Pericardium fibroblast (primary cell): ENCODE measurements at places on chromosomes 7 and 10. TPM values are rescaled to one million over a fixed set of nuclear protein-coding genes. Genes with fewer than 3 reads are reported as not detected.

The PITRM1 gene
- 44.6 and 55.2 TPM in 2 replicates for total RNA-seq

The NPSR1 gene
- not detected in 2 replicates for total RNA-seq

The SPDYE2B gene
- total RNA-seq: not detected in 2 replicates

The PDZD7 gene
- 0.35 and 1.4 TPM in 2 replicates for total RNA-seq

The PON2 gene
- 39.3 and 99.9 TPM in 2 replicates for total RNA-seq

The PTPN12 gene
- total RNA-seq: 17.7 and 25.7 TPM in 2 replicates

The SEMA3D gene
- 4.7 and 12.1 TPM in 2 replicates for total RNA-seq

The MKI67 gene
- total RNA-seq: 0.58 and 0.60 TPM in 2 replicates

The NRP1 gene
- 55.9 and 115 TPM in 2 replicates for total RNA-seq

The KCP gene
- not detected in 2 replicates for total RNA-seq

The CTNNA3 gene
- total RNA-seq: not detected in 2 replicates

The GAD2 gene
- total RNA-seq: not detected in 2 replicates

The NPC1L1 gene
- total RNA-seq: not detected in 2 replicates

The ABLIM1 gene
- 20.6 and 27.7 TPM in 2 replicates for total RNA-seq

The SUN3 gene
- not detected in 2 replicates for total RNA-seq

The PNLIP gene
- total RNA-seq: not detected in 2 replicates

The VSTM4 gene
- total RNA-seq: 9.1 and 9.3 TPM in 2 replicates

The CNNM1 gene
- 0.09 and 2.2 TPM in 2 replicates for total RNA-seq

The FXYD4 gene
- total RNA-seq: not detected in 2 replicates

The HTR5A gene
- not detected in 2 replicates for total RNA-seq

The NCF1 gene
- not detected in 2 replicates for total RNA-seq

The LRIT1 gene
- not detected in 2 replicates for total RNA-seq

The ZNHIT1 gene
- total RNA-seq: 104 and 146 TPM in 2 replicates

The IDI2 gene
- not detected in 2 replicates for total RNA-seq

The HOGA1 gene
- 0.17 and 0.58 TPM in 2 replicates for total RNA-seq

The UCMA gene
- total RNA-seq: not detected in 2 replicates

The FBXW4 gene
- 14.1 and 18.4 TPM in 2 replicates for total RNA-seq
